Right hindlimb (tissue), 1 donor: ENCODE measurements at places on chromosomes 5 and 9.

DNA sequence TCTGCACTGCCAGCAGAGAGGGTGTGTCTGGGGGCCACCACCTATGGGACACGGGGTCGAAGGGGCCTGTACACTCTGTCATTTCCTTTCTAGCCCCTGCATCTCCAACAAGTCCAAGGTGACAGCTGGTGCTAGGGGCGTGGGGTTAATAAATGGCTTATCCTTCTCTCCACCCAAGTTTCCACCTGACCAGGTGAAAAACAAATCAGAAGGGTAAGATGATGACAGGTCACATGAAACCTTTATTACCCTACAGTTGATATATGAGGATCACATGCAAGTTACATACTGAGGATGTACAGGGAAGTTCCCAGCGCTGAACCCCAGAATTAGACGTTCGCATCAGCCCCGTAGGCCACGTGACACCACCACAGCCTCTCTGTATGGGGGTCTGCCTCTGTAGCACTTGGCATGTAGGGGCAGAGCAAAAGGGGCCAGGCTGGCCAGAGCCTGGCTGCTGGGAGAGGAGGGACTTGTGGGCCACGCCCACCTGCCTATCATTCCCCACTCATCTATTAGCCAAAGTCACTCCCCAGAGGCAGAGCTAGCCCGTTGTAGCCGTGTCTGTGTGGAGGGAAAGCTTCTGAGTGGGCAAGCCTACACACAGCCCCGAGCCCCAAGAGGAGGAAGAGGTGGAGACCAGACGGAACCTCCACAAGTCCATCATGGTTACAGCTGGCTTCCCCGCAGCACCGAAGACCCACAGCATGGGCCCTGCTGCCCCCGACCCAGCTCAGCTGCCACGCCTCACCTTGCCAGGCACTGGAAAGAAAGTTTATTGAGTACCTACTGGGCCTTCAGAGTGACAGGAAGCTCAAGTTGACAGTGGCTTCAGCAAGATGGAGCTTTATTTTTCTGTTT is 2.2 kb downstream of the TMEM141 start:
- DNase-seq, result no peak

GRCh38 chr5:147017621-147018020 is 139.1 kb upstream of the PPP2R2B start:
- no peak for DNase-seq

- no peak for DNase-seq
These were observed 75.2 kb upstream of the HRH2 start for GRCh38 chr5:175582697-175583096.

DNA sequence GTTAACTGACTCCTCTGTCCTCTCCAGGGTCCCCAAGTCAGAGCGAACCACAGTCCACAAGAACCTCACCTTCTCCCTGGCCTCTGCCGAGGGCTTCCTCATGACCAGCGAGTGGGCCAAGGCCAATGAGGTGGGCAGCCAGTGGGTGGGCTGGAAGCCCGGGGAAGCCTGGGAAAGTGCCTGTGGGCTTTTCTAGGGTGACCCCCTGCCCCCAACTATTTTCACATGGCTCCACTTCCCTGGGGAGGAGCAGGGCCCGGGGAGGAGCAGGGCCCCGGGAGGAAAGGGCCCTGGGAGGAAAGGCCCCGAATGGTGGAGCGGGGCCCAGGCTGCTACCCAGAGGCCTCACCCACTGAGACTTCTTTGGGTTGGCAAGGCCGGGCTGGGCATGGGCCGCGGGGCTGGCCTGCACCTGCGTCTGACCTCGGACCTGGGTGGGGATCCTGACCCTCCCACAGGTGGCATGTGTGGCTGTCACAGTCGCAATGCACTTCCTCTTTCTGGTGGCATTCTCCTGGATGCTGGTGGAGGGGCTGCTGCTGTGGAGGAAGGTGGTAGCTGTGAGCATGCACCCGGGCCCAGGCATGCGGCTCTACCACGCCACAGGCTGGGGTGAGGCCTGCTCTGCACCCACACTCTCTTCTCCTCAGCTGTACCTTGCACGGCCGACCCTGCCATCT is 17.9 kb downstream of the ADGRD2 start:
- no peak for DNase-seq

DNA sequence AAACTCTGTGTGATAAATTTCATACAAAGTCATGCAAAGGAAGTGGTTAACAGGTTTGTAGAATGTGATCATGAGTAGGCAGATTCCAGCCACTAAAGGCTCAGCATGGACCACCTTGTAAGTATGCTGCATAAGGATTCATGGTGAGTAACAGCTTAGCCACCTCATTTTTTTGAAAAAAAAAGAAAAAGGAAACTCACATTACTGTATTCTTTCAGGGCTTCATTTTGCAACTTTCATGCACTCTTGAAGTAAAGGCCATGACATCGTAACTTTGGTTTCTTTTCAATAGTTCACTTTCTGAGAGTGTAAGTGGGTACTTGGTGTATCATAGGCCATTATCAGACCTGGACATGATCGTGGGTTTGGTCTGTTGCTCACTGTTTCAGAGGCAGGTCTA is 175.1 kb downstream of the PCSK1 start:
- DNase-seq, result no peak

DNA sequence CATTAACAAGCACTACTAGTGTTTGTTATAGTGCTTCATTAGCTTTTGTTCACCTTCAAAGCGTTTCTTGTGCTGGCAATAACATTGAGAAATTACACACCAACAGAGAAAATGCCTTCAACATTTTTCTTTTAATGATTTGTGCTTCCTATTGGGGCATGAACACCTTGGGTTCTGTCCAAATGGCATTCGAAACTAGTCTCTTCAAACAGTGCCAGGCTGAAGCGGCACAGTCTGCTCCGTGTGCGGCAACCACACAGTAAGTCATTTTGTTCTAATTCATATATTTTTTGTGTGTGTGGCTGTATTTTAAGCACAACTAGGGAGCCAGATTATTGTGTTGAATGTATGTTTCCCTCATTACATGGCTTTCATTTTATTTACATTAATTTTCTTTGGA is 414.7 kb upstream of the SGCD start:
- no peak for DNase-seq

GRCh38 chr9:16102154-16102553 is 549.3 kb downstream of the CCDC171 start:
- no peak for DNase-seq

GRCh38 chr9:107086460-107086859 is 196.6 kb upstream of the RAD23B start:
- DNase-seq, result no peak

DNA sequence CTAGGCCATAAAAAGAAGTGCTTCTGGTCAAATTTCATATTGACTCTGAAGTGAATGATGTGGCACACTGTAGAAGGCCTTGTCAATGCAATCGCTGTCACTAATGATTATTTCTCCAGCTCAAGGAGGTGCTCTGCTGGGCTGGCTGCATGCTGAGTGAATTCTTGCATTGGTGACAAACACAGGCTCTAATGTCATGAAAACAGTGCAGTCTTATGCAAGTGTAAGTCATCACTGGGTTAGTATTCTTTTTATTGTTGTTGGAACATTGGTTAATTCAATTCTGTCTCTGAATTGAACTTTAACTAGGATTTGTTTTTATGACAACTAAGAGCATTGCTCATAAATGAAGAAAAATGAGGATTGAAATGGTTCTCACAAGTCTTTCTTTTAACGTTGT is 57.3 kb upstream of the CD180 start:
- no peak for DNase-seq

GRCh38 chr9:15965246-15965745 is 412.5 kb downstream of the CCDC171 start:
- DNase-seq, result no peak
